ENCODE measurements at places on chromosomes 5 and 9. TPM values are rescaled to one million over a fixed set of nuclear protein-coding genes. Genes with fewer than 3 reads are reported as not detected.

- DNase-seq: no peak
These were observed 23.4 kb downstream of the PAM start for GRCh38 chr5:102778478-102778877.

DNA sequence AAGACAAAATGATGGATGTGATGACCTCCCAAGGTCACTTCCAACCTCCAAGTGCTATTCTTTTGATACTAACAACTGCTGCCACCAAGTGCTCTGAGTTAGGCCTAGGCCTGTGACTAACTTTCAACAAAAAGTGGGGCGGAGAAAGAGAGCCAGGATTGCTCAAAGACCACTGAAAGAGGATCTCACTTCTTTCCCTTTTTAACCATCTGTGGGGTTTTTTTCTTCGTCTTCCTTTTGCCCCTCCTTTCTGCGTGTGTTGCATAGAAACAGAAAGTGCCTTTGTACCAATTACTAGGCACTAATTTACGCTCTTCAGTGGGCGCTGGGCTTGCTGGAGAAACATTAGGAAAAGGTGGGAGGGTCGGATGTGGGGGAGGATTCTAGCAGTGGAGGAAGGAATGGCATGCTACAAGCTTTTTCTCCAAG lies 8.0 kb downstream of the KLF9 start:
- no peak for DNase-seq

GRCh38 chr5:172111852-172112225 lies 76.2 kb downstream of the STK10 start:
- no peak for DNase-seq

- DNase-seq: peak; percentile 57
These were observed 17.8 kb downstream of the SLC38A9 start for GRCh38 chr5:55694152-55694830.

GRCh38 chr5:56506211-56506965 lies 273.3 kb upstream of the ANKRD55 start:
- DNase-seq: no peak

GRCh38 chr9:93193388-93194220 lies 9.7 kb downstream of the WNK2 start:
- no peak for DNase-seq

DNA sequence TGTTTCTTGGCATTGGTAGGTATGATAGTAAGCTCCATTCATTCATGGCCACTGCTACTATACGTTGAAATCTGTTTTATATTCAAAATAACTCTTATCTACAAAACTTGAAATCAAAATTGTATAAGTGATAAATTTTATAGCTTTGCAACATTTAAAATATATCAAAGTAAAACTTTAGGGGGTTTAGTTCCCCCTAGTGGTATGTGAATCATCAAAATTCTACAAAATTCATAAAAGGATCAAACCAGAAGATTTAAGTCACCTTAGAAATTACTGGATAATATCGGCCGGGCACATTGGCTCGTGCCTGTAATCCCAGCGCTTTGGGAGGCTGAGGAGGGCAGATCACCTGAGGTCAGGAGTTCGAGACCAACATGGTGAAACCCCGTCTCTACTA lies 243.0 kb upstream of the CDH18 start:
- no peak for DNase-seq

- no peak for DNase-seq
These were observed 96.4 kb downstream of the RFK start for GRCh38 chr9:76297721-76298239.

GRCh38 chr5:61333321-61333953 lies 1.4 kb downstream of the ZSWIM6 start:
- peak; percentile 34 for DNase-seq

DNA sequence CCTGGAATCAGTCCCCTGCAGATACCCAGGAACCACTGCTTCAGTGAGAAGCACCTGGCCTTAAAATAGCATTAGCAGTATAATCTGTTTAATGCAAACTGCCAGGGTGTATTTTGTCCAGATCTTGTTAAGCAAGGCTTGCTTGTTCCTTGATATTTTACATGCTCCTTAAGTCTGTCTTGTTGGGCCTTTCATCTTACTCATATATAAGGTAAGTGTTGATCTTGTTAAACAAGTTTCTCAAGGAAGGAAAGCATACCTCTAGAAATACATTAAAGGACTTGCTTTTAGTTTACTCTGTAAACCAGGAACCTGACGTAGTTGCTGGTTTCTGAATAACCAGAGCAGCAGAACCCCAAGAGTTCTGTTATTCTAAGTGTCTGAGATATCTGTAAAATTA lies 13.7 kb downstream of the HSPA4 start:
- DNase-seq: no peak

DNA sequence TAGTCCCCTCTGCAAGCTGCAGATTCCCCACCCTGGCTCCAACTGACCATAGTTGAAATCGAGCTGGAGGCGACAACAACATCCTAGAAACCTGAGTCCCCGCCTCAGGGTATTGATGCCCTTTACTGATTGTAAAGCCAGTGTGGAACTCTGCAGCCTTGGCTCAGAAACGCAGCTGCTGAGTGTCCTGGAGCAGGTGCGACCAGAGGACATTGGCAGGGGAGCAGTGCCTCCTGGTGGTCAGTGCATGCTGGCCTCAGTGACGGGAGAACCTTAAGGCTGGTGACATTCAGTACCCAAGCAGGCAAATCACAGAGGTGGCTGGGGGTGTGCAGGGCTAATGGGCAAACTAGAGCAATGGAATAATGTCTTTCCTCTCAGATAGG lies 20.4 kb upstream of the ZNF354B start:
- peak; percentile 25 for DNase-seq

The NR2F1 gene
- polyA plus RNA-seq: not detected

The C9orf50 gene
- polyA plus RNA-seq: not detected

The CDX1 gene
- polyA plus RNA-seq: not detected

The GTF2H2C gene
- polyA plus RNA-seq: 16.9 TPM

The SPATA31A3 gene
- polyA plus RNA-seq: not detected

The MCTP1 gene
- 0.32 TPM for polyA plus RNA-seq

The NOL6 gene
- polyA plus RNA-seq: 14.4 TPM

The TSSK1B gene
- polyA plus RNA-seq: not detected

The ALDH1A1 gene
- polyA plus RNA-seq: not detected
